Right renal cortex interstitium (tissue), 3 donors: ENCODE measurements at places on chromosomes 2 and 18. TPM values are rescaled to one million over a fixed set of nuclear protein-coding genes. Genes with fewer than 3 reads are reported as not detected.

NDC80 gene
- polyA plus RNA-seq, result 27.2 TPM

ACADL gene
- 18.5 TPM for polyA plus RNA-seq

ZC3H15 gene
- polyA plus RNA-seq, result 134 TPM

UNC80 gene
- polyA plus RNA-seq, result 1.3 TPM

SCN7A gene
- polyA plus RNA-seq, result 11.5 TPM

CFAP65 gene
- polyA plus RNA-seq, result 0.34 TPM

RESP18 gene
- not detected for polyA plus RNA-seq

PIAS2 gene
- polyA plus RNA-seq, result 26.5 TPM

STK17B gene
- polyA plus RNA-seq, result 12.0 TPM

ADNP2 gene
- polyA plus RNA-seq, result 25.5 TPM

CHRNG gene
- polyA plus RNA-seq, result 1.1 TPM

CRYGC gene
- polyA plus RNA-seq, result not detected

PKDCC gene
- 341 TPM for polyA plus RNA-seq

IL1R2 gene
- 0.26 TPM for polyA plus RNA-seq

MTX2 gene
- 116 TPM for polyA plus RNA-seq

SLC9A2 gene
- polyA plus RNA-seq, result 7.4 TPM

PAX8 gene
- 227 TPM for polyA plus RNA-seq

IL36G gene
- not detected for polyA plus RNA-seq

OXER1 gene
- polyA plus RNA-seq, result 7.9 TPM

LIMS4 gene
- polyA plus RNA-seq, result 0.59 TPM

LAMA1 gene
- 68.4 TPM for polyA plus RNA-seq

VWC2L gene
- polyA plus RNA-seq, result 0.07 TPM

ERFE gene
- 5.1 TPM for polyA plus RNA-seq

CFC1 gene
- not detected for polyA plus RNA-seq

NPHP1 gene
- polyA plus RNA-seq, result 14.6 TPM

SALL3 gene
- 8.7 TPM for polyA plus RNA-seq

ESCO1 gene
- polyA plus RNA-seq, result 30.3 TPM

COBLL1 gene
- 117 TPM for polyA plus RNA-seq

USP14 gene
- 64.7 TPM for polyA plus RNA-seq

DSG4 gene
- not detected for polyA plus RNA-seq

SFT2D3 gene
- not detected for polyA plus RNA-seq

OST4 gene
- 261 TPM for polyA plus RNA-seq

AMER3 gene
- polyA plus RNA-seq, result 0.10 TPM
